Mesendoderm (in vitro differentiated cells): ENCODE measurements at places on chromosomes 12 and 14.

DNA sequence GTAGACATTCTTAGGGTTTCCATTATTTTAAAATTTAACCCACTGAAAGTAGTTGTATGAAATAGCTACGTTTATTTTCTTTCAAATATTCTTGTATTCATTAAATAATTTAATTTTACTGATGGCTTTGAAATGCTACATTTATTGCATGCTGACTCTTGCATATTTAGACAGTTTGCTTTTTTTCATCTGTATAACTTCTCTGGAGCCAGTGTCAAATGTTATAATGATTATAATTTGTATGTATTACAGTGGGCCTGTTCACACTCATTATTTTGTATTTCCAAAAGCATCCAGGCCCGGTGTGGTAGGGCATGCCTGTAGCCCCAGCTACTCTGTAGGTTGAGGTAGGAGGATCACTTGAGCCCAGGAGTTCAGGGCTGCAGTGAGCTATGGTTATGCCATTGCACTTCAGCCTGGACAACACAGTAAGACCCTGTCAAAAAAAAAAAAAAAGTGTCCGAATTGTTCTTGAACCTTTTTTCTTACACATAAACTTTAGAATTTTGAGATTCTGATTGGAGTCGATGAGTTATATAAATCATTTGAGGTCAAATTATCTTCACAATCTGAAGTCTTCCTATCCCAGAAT lies 905 bp downstream of the ZNF84 start:
- DNase-seq, result no peak

GRCh38 chr12:8698132-8698851 lies 501 bp downstream of the RIMKLB start:
- DNase-seq, result peak; percentile 81

DNA sequence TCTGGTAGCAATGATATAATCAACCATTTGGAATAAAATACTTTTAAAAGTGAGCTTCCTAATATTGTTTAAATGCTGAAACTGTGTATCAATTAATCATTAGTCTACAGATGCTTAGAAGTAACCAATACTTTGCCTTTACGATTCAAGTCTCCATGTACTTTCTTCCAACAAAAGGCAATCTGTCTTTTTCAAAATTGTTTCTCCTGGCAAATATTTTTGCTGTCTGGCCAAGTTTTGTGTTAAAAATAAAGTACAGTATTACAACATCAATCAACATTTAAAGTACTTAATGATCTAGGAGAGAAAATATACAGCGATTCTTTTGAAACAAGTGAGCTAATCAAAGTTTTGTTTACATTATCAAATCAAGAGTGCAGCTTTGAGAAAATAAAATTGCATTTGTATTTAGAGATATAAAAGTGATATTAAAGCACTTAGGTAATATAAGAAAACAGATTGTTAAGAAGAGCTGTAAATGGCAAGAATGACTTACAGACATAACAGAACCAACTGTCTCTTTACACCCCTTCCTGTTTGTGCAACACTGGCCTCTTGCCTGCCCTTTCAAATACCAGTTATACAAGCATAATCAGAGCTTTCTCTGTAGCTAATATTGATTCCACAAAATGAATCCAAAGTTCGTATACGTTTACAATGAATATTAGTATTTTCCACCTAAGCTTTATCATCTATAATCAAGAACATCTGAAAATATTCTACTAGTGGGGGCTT lies 38.2 kb upstream of the FBLN5 start:
- DNase-seq, result no peak

GRCh38 chr14:76181546-76181945 lies 29.8 kb downstream of the GPATCH2L start:
- peak; percentile 11 for DNase-seq

DNA sequence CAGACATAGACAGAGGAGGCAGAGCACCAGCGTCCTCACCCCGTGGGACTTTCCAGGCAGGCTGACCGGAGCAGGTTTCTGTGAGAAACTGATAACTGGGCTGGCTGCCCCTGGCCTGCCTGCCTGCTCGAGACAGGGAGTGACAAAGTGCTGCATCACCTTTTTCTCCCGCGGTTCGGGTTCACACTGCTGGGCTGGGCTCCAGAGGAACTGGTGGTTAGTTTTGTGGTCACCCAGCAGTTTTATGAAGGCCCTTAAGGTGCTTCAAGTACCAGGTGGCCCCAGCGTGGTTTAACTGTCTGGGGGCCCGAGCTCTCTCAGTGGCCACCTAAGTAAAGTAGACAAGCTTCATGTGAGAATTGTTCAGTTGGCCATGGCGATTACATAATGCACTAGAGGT lies 1073.6 kb downstream of the BCL11B start:
- DNase-seq, result no peak

- DNase-seq, result no peak
Measured at GRCh38 chr14:54719406-54719805, 152.5 kb downstream of the SAMD4A start.

DNA sequence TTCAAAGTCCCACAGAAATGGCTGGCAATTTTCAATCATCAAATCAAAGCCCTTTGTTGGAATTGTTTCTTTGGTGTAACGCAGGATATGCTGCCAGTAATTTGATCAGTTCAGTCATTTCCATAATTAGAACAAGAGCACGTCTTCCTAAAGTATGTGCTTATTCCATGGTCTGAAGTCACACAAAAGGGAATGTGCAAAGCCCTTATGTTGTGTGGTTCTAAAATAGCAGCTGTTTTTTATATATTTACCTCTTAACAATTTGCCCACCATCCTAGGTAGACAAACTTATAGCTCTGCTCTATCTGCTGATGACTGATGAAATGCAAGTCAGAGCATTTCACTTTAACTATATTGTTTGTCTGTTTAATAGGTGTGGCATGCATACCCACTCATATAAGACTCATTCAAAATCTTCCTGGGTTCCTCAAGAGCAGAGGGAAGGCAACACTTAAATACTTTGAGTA lies 176.1 kb upstream of the SLC38A2 start:
- no peak for DNase-seq

DNA sequence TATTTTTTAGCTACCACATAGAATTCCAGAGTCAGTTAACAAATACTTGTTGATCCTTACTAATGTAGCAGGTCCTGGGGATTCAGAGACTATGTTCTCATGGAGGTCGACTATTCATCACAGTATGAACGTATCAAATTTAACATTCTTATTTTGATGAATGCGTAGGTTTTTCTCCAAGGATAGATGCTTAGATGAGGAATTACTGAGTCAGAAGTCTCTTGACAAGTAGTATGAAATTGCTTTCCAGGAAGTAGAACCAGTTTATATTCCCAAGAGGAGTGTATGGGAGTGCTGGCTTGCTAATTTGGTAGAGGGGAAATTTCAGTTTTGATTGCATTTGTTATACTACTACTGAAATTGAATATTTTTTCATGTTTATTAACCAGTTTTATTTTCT lies 42.8 kb upstream of the CRADD start:
- no peak for DNase-seq

GRCh38 chr14:68564191-68564825 lies 228.6 kb downstream of the ZFP36L1 start:
- DNase-seq, result peak; percentile 50

GRCh38 chr12:109134186-109134917 lies 18.0 kb downstream of the ACACB start:
- DNase-seq, result peak; percentile 61

DNA sequence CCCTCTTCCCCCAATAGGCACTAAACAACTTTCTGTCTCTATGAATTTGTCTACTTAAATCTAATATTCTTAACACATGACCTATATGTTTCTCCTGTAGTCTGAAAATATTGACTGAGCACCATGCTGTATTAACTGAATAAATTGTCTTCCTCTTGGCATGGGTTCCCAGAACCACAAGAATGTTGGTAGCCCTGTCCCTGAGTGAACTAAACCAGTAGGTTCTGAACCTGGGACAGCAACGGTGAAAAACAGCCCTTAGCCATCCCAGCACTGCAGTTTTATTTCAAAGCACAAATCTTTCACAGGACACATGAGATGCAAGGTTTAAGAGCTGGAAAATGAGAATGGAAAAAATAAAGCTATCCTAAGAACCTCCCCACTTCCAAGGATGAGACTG lies 20.4 kb upstream of the HSP90B1 start:
- no peak for DNase-seq

- no peak for DNase-seq
Measured at GRCh38 chr14:32311294-32312009, 17.6 kb upstream of the AKAP6 start.

DNA sequence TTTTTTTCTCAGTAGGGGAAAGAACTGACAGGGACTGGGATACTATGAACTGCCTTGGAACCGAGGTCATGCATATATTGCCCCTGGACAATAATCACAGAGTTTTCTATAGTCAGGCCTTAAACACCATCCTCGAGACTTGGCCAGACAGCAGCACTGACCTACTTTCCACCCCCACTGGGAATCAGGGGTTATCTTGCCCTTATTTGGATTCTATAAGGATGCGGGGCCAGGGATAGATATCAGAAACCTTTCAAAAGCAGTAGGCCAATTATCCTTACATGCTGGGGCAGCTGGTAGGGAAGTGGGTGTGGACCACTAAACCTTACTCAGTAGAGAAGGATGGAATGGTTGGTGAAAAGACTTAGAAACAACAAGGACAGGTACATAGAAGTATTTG lies 2.0 kb downstream of the ZNF219 start:
- no peak for DNase-seq

GRCh38 chr14:21090194-21090939 lies 8.1 kb downstream of the ZNF219 start:
- DNase-seq, result peak; percentile 64

- DNase-seq, result no peak
Measured at GRCh38 chr14:58196198-58196597, 3.8 kb upstream of the ACTR10 start.

DNA sequence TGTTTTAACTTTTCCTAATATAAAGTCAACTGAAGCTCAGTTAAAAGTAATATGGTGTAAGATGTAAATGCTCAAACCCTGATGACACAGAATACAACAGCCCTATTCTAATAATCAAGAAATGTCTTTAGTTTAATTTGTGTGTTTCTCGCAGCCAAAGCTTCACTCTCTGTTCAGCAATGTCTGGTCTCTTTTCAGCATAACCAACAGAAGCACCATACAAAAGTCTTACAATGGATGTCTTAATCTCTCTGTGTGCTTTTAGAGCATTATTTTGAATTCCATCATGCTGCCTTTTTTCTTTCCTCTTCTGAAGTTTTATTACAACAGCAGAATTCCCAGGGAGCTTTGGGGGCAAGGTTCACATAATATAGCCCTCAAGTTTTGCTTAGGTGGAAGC lies 210.2 kb upstream of the NPAS3 start:
- no peak for DNase-seq
